ENCODE measurements at places on chromosomes 2 and 18.

- no peak for DNase-seq
Measured at GRCh38 chr2:96928277-96928781, 58.1 kb downstream of the FAM178B start.

DNA sequence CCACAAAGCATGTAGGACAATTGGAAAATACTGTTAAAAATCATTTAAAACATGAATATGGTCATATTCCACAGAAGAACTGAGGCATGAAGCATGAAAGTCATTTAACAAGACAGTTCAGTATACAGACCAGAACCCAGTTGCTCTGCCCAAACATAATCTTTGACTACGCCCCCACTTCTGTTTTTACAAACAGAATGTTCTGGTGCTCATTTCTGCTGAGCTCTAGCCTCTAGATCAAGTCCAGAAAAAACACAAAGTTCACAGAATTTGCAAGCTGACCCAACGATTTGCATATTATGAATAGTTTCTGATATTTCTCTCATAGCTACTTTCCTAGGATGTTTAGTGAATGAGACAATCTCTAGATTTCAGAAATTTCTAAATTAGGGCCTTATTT lies 424.9 kb downstream of the PID1 start:
- DNase-seq = no peak

GRCh38 chr2:131076707-131077106 lies 16.6 kb downstream of the FAM168B start:
- no peak for DNase-seq

GRCh38 chr18:47263430-47264307 lies 12.2 kb upstream of the SKOR2 start:
- no peak for DNase-seq

DNA sequence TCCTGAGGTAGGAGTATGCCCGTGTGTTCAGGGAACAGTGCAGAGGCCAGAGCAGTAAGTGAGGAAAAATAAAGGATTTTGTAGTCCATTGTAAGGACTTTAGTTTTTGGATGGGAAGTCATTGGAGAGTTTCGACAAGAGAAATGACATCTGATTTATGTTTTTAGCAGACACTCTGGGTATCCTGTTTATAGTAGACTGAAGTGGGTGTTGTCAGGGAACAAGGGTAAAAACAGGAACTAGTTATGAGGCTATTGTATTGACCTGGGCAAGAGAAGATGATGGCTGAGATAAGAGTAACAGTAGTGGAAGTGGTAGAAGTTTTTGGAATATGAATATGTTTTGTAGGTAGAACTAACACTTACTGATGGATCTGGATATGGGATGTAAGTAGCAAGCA lies 59.8 kb downstream of the GTF2A1L start:
- DNase-seq = no peak

DNA sequence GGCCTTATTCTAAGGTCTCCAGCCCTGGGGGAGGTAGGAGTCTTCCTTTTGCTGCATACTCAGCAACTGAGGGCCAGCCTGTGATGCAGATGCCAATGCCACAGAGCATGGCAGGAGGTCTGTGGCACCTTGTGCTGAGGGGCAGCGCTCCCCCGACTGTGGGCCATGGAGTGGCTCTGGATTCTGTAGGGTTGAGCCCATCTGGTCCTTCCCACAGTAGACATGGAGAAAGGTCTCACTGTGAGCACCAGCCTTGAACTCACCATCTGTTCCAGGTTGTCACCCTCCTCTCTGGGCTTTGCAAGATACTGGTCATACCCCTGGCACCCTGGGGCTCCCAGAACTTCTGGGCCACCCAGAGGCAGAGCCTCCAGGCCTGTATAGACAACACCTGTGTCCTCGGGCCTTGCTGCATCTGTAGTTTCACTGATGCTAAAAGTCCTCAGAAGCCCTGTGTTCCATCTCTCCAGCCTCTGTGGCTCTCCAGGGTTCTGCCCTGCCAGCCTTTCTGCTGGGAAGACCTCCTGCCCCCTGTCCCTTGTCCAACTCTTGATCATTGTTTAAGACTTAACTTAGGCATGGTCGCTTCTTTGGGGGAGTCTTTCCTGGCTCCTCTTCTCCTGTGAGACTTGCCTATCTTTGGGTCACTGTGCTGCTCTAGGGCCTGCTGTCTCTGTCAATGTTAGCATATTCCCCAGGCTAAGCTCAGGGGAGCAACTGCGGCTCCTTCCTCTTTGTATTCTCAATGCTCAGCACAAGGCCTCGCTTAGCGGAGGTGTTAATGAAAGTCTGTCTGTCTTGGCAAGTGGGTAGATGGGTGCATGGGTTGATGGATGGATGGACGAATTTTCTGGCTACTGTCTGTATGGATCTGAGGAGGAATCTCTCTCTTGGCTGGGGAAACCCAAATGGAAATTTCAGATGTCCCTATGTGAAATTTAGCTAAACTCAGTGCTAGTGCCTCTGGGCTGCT lies 160.9 kb downstream of the DYSF start:
- no peak for DNase-seq

DNA sequence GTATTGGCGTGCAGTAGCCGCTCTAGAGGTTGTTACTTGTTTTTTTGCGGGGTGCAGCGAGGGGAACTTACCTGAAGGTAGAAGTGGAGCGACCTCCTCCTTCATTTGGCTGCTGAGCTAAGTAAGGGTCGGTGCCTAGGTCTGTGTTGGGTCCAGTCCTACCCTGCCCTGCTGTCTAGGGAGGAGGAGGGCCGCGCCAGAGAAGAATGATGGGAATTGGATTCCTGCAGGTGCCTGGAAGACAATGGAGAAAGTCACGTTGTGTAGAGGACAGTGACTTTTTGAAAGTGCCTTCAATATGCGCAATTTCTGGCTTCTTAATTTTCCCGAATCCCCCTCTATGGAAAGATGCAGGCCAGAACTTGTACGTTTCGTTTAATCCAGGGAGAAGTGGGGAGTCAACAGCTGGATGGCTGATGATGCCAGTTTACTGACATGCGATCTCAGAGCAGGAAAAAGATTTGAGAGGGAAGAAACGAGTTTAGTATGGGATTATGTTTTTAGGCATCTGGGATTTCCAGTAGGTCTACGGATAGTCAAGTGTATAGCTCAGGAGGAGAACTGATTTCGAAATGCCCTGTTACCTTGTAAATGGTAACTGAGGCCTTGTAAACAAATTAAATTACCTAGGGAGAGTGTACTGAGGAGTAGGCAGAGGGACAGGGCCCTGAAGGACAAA lies 653 bp downstream of the MRPS9 start:
- DNase-seq = no peak

- no peak for DNase-seq
Measured at GRCh38 chr2:151381266-151381665, 23.9 kb downstream of the TNFAIP6 start.

DNA sequence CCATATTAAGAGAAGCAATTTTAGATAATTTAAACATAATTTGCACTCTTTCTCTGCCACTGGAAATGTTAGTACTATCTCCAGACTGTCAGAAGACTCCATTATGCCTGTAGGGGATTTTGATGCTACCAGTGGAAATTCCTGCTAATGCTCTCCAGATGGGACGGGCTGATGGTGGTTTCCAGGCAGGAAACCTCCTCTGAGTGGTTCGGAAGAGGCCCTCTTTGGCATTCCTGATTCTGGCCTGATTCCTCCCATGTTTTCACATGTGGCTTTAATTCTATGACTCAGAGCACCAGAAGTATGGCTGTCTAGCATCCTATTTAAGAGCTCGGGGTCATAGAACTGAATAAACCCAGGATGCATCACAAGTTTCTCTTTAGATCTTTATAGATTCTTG lies 70.9 kb upstream of the ST6GAL2 start:
- DNase-seq = no peak

DNA sequence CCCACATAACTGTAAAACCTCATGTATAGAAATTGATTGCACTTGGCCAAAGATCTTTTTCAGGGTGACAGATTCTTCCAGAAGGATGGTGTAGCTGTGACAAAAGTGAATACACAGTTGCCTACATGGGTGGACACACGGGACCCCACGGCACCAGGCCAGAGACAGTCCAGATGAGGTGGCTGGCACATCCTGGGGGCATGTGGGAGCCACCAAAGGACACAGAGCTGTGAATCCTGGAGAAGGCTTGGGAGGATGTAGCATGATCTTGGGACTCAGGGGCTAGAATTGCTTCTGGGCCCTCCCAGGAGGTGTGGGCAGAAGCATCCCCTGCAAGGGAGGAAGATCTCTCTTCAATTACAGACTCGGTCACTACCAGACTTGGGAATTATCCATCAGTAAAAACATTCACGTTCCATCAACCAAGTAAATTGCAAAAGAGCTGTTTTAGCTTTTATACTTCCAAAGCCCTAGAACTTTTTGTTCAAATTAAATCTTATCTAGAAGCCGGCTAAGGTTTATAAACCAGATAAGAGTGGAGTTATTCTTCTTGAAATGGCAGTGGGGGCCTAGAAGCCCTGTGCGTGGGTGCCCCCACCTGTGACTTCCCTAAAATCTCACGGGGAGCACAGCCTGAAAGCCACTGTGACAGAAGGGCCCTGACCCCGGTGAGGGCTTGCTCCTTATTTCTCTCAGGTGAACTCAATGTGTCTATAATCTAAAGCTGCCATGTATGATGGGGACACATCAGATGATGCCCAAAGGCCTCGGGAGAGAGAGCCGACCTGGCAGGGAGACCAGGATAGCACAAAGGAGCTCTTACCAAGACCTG lies 81.7 kb downstream of the SEPTIN10 start:
- no peak for DNase-seq

GRCh38 chr2:181341855-181342600 lies 115.2 kb upstream of the ITGA4 start:
- no peak for DNase-seq

DNA sequence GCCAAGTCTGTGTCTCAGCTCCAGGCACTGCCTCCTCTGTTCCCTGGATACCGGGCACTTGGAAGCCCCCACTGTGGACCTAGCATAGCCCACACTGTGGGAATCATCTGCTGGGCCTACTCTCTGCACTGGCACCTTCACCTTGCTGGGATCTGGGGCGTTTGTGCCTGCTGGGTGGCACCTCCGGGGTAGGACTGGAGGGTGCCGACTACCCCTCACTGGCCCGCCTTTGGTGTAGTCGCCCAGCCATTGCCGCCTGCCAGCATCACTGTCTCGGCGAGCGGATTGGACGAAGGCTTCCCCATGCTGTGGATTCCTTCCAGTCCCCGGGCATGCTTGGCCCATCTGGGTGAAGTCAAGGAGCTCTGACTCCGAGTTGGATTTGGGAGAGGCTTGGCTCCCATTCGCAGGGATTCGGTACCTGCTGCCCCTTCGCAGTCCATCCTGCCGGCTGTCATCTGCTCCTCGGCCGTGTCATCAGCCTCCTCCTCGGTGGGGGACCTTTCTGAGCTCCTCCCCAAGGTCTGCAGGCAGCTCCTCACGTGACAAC lies 180.6 kb upstream of the HDAC4 start:
- no peak for DNase-seq

DNA sequence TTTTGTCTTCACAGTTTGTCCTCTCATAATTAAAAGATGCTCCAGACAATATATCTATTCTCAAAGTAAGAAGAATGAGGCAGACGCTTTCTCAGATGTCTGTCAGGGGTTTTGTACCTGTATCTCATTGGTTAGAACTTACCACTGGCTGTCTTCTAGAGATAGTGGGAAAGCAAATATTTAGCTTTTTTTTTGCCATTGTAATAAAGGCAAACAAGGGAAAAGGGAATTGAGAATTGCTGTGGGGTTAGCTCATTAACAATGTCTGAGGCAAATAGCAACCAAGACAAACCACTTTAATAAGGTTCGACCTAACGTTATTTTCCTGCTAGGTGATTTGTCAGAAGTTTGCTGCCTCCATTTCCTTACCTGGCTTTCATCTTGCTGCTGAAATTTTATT lies 30.0 kb downstream of the ZNF638 start:
- no peak for DNase-seq

- DNase-seq = no peak
Measured at GRCh38 chr18:48546396-48546795, 7.6 kb downstream of the CTIF start.

Measured in activated naive CD4-positive, alpha-beta T cell (primary cell).